ENCODE measurements at places on chromosomes 3 and 15.

GRCh38 chr3:101340591-101340990, 20.2 kb upstream of the IMPG2 start:
- no peak for DNase-seq

DNA sequence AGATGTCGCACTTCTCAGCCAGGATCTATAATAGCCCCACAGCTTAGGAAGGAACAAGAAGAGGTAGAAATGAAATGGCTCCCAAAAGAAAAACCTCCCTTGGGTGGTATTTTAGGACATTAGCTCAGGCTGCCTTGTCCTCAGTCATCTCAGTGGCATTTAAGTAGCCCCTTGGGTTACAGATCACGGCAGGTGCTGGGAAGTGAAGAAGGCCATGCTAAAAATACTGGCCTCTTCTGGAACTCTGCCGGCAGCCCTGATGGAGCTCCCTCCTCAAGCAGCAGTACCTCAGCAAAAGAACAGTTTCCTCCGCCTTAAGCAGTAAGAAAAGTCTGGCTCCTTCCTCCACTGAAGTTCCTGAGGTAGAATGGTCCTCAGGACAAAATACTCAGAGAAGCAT, 7.3 kb upstream of the TPM1 start:
- no peak for DNase-seq

GRCh38 chr3:172305974-172306373, 142.3 kb downstream of the GHSR start:
- no peak for DNase-seq

GRCh38 chr3:183953471-183954070, 64.1 kb downstream of the ABCC5 start:
- DNase-seq, result no peak

DNA sequence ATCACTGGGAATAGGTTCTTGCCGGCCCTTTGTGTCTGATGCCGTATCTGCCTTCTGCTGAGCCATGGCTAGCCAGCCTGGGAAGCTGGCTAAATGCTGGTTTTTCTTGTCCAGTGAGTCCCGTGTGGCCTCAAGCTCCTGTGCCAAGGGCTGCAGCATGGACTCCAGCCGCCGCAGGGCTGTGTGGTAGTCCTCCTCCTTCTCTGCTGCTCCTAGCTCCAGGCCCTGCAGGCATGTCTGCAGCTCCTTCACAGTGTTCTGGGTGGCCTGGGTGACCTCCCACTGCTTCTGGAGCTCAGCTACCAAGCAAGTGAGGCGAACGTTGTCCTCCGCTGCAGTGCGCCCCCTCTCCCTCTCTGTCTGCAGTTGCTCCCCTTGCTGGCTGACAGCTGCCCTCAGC, 24.9 kb downstream of the CXCR6 start:
- no peak for DNase-seq

- no peak for DNase-seq
These were observed 427.1 kb downstream of the SHQ1 start for GRCh38 chr3:72421126-72421525.

DNA sequence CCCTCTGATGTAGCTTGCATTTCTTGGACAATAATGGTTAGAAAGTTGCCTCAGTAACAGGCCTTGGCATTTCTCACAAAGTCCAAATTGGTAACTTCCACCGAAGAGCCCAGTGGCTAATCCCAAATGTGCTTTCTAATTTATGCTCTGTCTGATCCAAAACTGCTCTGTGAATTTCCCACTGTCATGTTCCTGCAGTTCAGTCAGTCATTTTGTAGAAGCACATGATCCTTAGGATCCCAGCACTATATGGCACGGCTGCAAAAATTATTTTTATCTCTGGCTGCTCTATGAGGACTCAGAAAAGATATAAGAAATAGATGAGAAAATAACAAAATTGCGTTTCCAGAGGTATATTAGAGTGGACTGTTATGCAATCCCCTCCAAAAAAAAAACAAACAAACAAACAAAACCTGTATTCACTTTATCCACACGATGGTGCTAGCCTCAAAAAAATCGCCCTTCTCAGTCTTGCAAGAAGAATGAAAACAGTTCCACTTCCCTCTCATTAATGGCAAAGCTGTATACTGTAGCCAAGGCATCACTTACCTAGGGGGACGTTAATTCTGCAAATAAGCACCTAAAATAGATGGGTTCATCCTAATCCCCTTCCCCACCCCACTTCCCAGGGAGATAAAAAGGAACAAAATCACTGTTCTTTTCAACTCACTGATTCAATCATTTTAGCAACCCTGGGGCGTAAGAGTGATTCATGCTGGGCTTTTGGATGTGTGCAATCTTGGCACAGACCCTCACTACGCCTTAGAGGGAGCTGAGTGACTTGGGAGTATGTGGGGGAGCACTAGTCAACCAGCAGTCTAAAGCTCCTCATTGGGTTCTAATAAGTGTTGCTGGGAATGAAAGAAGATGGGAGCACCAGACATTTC, 61.3 kb downstream of the TMCO5A start:
- DNase-seq, result no peak

DNA sequence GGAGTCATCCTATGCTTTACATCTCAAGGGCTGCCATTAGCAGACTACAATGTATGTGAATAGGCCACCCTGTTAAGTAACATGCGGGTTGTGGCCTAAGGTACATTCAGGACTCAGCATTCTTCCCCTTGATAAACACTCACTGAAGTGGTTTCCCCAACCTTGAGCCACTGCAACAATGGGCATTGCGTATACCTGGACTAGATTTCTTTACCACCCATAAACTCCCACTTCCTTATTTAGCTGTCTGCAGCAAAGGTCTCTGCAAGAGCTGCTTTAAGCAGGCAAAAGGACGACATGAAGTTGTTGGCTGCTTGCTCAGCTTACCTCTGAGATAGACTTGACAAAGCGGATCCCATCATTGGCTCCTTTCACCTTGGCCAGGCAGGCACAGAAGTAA, 16.2 kb downstream of the FYCO1 start:
- no peak for DNase-seq

GRCh38 chr15:96796841-96797240, 466.3 kb downstream of the NR2F2 start:
- DNase-seq, result no peak

DNA sequence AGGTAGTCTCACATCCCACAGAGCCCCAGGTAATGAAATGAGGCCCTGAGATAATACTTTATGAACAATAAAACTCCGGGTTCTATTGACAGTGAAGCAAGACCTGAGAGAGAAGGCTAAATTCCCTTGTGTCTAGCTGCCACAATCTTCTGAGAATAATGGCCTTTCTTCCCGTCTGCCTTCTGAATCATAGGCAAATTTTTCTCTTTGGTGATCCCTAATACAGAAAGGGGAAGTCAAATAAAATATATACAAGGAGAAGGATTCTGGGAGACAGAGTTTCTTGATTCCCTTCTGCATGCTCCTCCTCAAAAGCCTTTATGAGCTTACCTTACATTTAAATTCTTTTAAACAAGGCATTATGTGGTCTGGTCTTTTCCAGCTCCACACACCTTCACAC, 29.9 kb upstream of the CCR2 start:
- DNase-seq, result no peak

DNA sequence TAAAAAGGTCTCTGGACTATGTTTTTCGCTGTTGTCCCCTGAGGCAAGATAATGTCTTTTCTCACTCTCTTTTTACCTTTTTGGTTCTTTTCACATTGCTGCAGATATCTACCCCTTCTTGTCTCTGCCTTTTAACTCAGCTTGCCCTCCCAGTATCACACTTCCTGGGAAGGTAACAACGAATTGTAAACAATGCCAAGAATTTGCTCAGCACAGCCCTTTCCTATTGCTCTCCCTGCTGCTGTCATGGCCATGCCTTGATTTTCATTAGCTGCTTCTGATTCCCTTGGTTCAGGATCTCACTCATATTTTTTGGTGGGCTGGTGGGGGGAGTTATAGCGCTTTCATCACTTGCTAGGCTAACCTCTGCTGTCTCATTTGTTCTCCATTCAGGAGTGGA, 123.1 kb upstream of the DPH6 start:
- no peak for DNase-seq

GRCh38 chr15:56813995-56814394, 80.7 kb upstream of the ZNF280D start:
- no peak for DNase-seq

- no peak for DNase-seq
These were observed 33.5 kb downstream of the ALS2CL start for GRCh38 chr3:46660003-46660402.

DNA sequence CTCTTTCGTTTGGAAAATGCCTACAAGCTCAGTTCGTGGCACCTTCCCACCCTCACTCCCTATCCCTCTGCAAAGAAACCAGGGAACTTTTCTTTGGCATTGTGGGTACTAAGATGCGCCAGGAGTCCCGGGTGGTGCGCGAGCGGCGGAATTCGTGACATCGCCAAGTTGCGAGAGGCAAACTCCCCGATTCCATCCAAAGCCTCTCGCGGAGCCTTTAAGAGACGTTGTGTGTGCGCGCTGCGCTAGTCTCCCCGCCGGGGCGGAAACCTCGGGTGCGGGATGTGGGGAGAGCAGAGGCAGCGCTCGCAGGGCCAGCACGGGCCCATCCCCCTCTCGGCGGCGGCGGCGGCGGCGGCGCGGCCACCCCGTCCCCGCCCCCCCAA, 443 bp upstream of the NR2F2 start:
- no peak for DNase-seq

DNA sequence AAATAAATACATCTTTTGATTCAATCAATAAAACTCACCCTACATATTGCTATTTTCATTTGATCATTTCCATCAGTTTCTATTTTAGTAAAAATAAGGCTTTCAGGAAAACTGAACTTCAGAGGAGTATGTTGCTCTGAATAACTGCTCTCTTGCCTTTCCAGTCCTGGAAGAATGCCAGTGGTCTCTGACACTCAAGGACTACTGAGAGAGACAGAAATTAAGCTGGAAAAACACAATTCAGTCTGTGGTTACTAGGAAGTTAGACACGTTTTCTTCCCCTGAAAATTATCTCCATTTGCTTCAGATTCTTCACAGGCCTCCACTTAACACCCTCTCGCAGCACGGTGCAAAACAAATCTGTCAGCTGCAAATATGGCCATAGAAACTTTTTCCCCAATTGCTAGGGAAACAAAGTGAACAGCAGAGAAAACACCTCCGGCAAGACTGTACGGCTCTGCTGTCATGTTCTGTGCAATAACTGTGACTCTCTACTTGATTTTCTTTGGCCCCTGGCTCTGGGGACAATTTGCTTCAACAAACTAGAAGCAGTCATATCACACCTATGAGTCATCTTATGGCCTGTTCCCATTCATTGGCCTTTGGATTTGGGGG, 353.0 kb downstream of the MAGI1 start:
- DNase-seq, result no peak

DNA sequence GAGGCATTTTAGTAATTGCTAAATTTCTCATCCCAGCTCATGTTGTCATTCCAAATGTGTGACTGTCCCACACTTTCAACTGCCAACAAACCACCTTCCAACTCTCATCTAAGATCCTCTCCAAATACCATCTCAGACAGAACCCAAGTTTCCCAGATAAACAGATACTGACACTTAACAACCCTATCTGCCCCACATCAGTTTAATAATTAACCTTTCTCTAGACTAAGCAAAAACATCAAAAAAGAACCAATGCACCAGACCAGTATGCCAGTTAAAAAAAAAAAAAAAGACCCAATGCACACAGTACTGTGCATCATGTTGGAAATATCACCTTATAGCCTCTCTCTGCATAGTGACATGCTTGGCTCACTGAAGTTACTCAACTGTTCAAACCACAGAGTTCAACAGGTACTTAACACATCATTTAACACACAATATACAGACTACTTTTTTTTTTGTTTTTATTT, 5.5 kb downstream of the SFMBT1 start:
- no peak for DNase-seq

DNA sequence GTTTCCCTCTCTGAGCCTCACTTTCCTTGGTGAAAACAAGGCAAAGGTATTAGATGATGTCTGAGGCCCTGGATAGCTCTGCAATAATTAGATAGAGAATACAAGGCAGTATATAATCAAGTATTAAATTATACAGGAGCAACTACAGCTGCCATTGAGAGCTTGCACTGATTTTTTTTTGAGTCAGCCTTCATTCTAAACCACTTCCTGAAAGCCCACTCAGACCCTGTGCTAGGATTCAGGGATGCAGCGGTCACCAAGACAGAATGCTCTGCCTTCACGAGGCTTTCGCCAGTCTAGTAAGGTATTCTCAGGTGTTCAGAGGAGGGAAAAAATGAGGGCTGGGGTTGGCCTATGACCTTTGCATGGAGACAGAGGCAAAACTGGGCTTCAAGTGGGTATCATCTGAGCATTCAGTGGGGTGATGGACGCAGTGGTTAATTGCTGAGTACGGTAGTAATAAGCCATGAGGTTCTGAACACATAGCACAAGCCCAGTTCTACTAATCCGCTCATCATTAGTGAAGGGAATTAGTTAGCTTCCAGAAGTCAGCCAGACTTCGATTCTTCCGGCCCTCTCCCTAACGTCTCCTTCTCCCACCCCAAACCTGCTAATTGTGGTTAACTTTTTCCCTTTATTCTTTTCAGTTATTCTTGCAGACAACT, 3.6 kb downstream of the VGLL4 start:
- DNase-seq, result no peak

DNA sequence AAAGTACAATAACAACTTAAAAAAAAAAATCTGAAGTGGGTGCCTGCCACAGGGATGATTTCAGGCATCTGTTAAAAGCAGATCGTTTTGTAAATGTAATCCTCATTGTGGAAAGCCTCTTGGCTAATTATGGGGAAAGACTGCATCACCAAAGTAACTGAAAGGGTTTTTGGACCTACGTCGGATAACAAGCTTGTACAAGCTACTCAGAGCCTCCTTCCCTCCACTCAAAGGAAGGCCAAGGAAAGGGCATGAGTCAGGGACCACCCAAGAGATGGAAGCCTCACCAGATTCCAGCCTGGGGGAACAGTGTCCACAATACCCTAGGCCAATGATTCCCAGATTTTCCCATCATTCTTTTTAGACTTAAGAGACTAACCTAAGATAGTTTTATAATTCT, 84.3 kb downstream of the ATP1B3 start:
- DNase-seq, result no peak

DNA sequence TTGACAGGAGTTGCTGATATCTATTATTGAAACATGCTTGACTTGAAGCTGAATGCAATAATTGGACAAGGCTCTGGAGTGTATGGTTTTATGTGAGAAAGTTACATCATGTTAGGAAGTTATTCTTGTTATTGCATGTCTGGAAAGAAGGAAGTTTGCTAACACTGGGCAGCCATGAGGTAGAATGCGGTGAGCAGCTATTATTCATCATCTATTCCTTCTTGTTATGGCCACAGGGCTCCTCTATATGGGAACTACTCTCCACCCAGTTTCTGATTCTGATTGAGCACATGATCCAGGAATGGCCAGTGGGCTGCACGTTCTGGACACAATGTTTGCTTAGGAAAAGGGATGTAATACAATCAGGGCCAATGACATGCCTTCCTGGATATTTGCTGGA, 37.8 kb upstream of the SCN5A start:
- DNase-seq, result no peak

DNA sequence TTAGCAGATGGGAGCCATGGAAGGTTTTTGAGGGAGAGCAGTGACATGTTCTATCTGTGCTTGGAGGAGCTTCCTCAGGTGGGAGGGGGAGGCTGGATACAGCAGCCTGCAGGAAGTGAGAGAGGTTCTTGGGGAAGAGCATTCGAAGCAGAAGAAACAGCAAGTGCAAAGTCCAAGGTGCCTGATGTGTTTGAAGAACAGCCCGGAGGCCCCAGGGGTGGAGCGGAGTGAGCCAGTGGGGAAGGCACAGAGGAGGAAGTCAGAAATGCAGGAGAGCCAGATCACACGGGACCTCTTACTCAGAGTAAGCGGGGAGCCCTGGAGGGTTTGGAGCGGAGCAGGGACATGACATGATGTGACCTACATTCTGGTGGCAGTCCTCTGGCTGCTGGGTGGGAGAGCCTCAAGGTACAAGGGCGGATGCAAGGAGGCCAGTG, 10.8 kb downstream of the ITGA11 start:
- DNase-seq, result no peak

Measured in activated CD4-positive, alpha-beta T cell treated with anti-CD3 and anti-CD28 coated beads, Interleukin-2, amount 50 U/mL, for 24 hours (primary cell).